NCI-H2171 (cell line): ENCODE measurements at places on chromosomes 2 and 18.

DNA sequence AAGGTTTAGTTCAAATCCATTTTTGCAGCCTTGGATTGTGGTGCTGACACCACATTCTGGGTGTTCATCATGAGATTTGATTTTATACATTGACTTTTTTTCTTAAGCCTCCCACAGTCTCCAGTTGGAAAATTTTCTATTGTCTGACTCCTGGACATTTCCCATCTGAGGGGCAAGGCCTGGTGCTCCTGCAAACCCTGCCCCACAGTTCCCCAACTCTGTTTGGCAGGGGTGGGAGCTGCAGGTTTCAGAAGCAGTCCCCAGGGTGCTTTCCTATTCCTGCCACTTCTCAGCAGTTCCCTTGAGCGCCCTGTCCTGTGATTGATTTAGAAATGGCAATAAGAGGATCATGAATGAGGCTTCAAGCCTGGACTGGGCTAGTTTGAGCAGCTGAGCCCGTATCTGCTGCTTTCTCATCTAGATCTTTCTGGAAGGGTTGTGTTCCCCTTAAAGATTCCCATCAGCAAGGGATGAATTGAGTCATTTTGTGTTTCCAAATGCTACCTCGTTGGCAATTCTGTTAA is 77.0 kb downstream of the CIB4 start:
- DNase-seq = no peak

DNA sequence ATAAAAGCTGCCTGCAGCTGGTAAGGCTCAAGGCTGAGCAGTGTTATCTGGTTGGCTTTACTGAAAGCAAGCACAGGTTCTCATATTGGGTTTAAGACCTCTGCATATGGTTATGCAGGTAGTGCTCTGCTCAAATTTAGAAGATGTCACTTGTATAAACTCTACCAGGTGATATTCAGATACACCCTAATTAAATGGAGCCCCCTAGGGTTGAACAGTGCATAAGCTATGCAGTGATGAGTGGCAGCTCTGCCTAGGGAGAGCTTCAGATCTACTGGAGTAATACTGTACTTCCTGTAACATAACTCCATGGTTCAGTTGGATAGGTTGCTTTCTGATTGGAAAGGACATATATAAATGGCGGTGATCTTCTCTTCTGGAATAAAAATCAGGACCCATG is 222.7 kb downstream of the CYRIA start:
- no peak for DNase-seq

DNA sequence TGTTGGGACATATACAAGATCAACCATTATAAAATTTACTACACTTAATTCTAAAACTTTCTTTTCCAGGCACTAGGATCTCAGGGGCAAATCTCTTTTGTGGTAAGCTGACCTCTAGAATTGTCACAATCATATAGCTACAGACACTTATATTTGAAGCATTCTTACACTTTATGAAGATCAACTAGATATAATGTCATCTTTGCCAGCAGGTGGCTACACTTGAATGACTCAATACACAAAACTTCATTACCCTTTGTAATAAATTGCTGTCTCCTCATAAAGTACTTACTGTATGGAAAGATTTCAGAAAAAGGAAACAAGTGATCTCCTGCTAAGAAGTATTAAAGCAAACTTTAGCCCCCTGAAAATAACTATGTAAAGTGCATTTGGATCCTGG is 77.8 kb downstream of the RDH14 start:
- no peak for DNase-seq

- no peak for DNase-seq
These were observed 62.6 kb upstream of the RPL31 start for GRCh38 chr2:100939445-100939844.

DNA sequence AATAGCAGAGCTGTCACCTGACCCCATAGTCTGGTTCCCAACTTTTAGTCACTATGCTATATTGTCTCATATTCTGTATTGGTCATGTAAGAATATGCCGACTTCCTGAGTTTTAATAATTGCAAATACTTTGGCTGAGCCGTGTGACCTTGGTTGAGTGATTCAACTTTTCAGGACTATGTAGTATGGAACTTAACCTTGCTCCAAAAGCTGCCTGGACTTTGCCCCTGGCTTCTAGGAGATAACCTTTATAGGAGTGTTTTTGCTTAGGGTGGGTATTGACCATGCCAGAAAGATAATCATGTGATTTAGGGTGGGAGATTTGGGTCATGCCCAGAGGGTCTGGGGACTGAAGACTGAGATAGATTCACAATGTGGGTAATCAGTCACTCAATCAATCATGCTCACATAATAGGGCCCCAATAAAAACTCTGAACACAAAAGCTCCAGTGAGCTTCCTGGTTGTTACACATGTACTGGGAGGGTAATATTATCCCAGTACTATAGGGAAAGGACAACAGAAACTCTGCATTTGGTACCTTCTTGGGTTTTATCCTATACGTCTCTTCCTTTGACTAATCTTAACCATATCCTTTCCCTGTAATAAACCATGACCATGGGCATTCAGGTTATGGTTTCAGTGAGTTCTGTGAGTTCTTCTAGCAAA is 235.6 kb downstream of the RNF152 start:
- no peak for DNase-seq
